Stimulated activated CD8-positive, alpha-beta memory T cell treated with anti-CD3 and anti-CD28 coated beads, Interleukin-4, amount 100 ng/mL, for 4 hours (primary cell): ENCODE measurements at places on chromosomes 12 and 14.

DNA sequence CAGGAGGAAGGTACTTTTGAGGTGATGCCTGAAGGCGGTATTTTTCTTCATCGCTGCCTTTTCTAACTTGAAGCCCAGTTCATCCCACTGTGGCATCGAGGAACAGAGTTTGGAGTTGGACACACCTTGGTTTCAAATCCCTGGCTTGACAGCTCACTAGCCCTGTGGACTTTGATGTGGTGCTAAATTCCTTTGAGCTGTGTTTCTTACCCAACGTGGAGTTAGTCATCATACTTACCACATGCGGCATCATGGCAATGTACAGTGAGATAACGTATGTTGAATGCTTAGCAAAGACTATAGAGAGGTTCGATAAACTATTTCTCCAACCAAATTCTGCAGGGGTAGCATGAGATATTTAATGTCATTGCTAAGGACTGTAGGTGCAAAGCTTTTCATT lies 3.4 kb downstream of the PLEKHG3 start:
- DNase-seq: no peak

- DNase-seq: no peak
Measured at GRCh38 chr12:6839482-6840201, 1.1 kb upstream of the GNB3 start.

DNA sequence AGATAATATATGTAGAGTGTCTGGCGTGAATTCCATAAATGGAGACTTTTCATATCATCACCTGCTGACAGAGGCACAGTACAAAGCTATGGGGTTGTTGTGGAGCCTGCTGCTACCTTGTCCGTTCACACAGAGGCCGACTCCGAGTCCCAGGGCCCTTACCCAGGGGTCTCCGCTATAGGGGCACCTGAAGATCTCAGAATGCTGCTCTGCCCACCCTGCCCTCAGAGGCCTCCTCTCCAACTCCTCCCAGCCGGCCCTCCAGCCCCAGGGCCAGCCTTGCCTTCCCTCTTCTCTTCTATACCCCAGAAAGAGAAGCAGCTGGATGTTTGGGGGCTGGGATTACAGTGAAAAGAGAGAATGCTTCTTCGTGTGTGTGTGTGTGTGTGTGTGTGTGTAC lies 21.3 kb downstream of the NCKAP5L start:
- DNase-seq: no peak

- no peak for DNase-seq
Measured at GRCh38 chr12:98274430-98275130, 240.8 kb upstream of the TMPO start.
